ENCODE measurements at places on chromosomes 7 and 10. TPM values are rescaled to one million over a fixed set of nuclear protein-coding genes. Genes with fewer than 3 reads are reported as not detected.

GRCh38 chr7:128370491-128370890 is 9.0 kb upstream of the PRRT4 start:
- DNase-seq: no peak

DNA sequence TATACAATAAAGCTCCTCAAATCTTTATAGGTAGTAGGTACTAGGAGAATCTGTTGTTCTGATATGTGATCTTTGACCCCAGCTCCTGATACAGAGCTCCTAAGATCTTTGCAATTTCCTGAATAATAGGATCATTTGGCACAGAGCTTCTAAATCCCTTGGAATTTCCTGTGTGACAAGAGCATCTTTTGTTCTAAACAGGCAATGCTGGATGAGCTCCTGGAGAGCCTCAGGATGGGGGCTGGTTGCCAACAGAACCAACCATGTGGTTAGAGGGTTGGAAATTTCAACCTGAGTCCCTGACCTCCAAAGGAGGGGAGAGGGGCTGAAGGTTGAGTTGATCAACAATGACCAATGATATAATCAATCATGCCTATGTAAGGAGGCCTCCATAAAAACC is 629.0 kb downstream of the CCSER2 start:
- no peak for DNase-seq

DNA sequence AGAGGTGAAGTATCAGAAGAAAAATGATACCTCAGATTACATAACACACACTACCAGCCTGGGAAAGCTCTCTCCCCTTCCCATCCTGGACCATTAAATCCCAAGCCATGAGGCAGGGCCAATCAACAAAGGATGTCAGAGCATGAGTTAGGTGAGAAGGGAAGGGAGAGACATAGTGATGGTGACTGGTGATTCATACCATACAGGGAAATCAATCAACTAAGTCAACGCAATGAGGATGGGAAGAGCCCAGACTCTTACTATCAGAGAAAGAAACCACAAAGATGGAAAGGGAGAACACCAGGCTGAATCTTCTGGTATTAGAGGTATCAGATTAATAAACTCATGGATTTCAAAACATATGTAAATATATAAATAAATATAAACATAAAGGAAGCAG is 185.4 kb downstream of the KMT2E start:
- no peak for DNase-seq

DNA sequence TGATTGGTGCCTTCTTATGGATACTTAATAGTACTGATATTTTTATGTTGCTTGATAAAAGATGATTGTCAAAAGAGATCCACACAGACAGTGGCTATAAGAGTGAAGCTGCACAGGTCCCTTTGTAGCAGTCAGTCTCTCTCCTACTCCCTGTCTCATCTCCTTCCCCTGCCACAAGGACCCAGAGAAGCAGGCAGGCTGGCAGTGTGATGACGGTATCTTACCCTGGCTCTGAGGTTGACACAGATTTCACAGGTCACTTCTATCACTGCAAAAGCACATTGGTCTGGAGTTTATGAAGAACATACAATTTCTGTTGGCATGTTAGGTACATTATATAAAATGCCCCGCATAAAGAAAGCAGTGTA is 64.4 kb upstream of the AHR start:
- DNase-seq: no peak

- DNase-seq: no peak
These were observed 22.7 kb downstream of the EBF3 start for GRCh38 chr10:129941199-129942018.

GRCh38 chr10:48551861-48552591 is 52.8 kb downstream of the ARHGAP22 start:
- peak; percentile 43 for DNase-seq

The SPDYE6 gene
- total RNA-seq: not detected

The CYP2C19 gene
- 0.09 TPM for total RNA-seq

The FAM13C gene
- 1.5 TPM for total RNA-seq

The STEAP2 gene
- 17.0 TPM for total RNA-seq

The ELMO1 gene
- 19.4 TPM for total RNA-seq

The HEPACAM2 gene
- not detected for total RNA-seq

The CCDC3 gene
- 2.1 TPM for total RNA-seq

The TRPV6 gene
- total RNA-seq: 0.80 TPM

All from WTC11 (cell line).